ENCODE measurements at places on chromosomes 7 and 10.
A peak's percentile ranks its signal among the peaks of the same experiment; 100 is the strongest.

DNA sequence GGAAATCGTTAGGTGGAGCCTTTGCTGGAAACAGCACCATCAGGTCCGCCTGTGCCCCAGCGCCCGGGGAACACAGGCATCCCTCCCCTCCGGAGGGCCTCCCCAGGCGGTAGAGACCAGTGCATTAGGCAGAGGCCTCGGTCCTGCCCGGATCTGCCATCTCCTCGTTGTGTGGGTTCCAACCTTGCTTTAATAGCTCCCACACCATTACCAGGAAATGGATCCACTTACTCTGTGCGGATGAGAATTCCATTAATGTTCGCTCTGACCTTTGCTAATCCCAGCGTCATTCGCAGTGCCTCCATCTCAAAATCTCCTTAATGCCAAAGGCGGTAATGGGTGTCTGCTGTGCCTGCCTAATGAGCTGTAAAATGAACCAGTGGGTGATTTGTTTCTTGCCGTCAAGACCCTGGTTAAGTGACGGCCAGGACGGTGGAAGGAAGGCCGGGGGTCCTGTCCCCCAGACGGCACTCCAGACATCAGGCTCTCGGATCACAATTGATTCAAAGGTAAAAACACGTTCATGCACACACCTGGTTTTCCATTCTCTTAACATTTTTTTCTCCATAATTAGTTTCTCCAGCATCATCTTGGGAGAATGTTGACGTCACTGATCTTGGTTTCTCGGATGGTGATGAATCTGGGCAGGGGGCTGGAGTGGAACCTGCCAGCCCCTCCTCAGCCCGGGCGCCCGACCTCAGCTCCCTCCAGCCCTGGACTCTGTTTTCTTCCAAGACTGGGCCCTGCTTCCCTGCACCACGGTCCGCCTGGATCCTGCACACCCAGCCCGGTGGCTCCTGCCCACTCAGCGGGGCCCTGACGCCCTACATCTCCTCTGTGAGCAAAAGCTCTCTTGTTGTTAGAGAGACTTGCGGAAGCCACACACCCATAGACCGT lies 22.8 kb upstream of the FAM20C start:
- DNase-seq, result no peak

DNA sequence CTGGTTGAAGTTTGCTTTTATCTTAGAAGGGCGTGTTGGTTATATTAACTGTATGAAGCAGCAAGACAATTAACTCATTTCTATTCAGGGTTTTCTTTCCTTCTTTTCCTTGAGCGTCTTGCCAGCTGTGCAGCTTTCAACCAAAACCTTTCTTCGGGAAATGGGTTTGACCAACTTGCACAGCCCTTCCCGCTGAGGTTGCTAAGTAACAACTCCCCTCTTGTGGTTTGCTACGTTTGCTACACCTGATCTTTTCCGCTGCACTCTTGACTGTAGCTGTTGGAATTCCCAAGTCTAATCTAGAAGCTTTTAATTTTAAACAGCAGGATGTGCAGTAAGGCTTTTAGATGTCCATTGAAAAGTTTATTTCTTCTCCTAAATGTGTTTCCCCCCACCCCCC lies 116.9 kb downstream of the CDCA7L start:
- no peak for DNase-seq

GRCh38 chr7:19239951-19240350 lies 94.7 kb upstream of the FERD3L start:
- no peak for DNase-seq

DNA sequence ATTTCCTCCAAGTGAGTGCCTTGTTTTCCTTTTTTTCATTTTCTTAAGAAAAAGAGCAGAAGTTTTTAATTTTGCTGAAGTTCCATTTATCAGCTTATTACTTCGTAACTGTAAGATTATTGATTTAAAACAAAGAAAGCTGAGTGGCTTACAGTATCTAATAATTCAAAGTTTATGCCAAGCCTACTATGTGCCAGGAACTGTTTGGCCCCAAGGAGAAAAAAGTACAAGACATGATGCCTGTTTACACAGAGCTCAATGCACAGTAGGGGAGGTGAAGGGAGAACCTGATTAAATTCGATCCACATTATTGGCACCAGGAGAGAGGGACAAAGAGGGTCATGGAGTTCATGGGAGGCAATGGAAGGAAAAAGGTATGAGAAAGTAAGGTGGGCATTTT lies 419.3 kb upstream of the ZMIZ1 start:
- DNase-seq, result no peak

- DNase-seq, result no peak
Measured at GRCh38 chr10:20059084-20059835, 243.0 kb downstream of the PLXDC2 start.

- no peak for DNase-seq
Measured at GRCh38 chr10:19096501-19097073, 48.0 kb downstream of the MALRD1 start.

DNA sequence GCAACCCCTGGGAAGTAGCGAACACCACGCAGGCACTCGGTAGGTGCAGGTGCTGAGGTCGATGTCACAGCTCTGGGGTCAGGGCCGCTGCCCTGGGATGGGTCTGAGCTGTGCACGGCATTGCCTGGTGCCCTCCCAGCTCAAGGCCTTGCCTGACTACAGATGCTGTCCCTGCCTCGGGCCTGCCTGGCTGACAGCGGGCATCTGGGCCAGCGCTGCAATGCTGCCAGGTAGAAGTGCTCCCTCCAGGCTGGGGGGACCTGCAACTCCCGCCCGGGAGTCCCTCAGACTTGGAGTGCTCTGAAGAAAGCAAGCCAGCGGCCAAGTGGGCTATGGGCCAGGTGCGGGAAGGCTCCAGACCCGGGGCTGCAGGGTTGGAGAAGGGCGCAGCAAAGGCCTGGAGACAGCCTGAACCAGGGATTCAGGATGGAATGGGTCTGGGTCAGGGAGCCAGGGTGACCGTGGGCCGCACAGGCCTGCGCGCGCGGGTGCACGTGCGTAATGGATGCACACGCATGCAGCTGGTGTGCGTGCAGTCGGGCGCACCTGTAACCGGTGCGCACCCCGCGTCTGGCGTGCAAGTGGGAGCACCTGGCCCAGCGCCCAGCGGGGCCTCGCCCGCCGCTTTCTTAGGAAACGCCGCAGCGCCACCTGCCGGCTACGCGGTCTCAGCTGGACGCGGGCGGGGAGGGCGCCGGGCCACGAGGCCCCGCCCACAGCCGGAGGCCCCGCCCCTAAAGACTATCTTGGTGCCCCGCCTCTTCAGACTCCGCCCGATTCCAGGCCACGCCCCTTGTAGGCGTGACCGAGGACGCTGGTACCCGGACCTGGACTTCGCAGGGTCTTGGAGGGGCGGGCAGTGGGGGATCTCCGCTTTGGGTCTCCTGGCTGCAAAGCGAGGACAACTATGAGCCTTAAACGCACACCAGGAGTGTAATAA lies 46.7 kb downstream of the MICALL2 start:
- peak; percentile 90 for DNase-seq

GRCh38 chr7:151665368-151665767 lies 145.7 kb upstream of the RHEB start:
- no peak for DNase-seq

- DNase-seq, result no peak
Measured at GRCh38 chr7:521221-522070, 1.8 kb upstream of the PDGFA start.

GRCh38 chr10:93236393-93237040 lies 162.8 kb downstream of the CYP26A1 start:
- DNase-seq, result no peak

GRCh38 chr10:26931223-26931622 lies 70.5 kb upstream of the ABI1 start:
- DNase-seq, result no peak

GRCh38 chr7:101598986-101599771 lies 29.9 kb downstream of the MYL10 start:
- DNase-seq, result no peak

DNA sequence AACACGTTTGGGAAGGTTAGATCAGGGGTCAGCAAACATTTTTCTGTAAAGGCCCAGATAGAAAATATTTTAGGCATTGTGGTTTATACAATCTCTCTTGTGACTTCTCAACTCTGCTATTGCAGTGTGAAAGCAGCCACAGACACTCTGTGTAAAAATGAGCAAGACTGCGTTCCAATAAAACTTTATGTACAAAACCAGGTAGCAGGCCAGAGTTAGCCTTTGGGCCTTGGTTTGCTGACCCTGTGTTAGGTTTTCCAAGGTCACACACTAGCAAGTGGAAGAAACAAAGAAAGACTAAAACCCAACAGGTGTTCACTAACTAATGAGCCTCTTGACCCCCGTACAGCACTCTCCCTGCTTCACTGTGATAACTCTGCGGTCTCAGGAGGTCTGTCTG lies 14.9 kb upstream of the PAXIP1 start:
- DNase-seq, result no peak

DNA sequence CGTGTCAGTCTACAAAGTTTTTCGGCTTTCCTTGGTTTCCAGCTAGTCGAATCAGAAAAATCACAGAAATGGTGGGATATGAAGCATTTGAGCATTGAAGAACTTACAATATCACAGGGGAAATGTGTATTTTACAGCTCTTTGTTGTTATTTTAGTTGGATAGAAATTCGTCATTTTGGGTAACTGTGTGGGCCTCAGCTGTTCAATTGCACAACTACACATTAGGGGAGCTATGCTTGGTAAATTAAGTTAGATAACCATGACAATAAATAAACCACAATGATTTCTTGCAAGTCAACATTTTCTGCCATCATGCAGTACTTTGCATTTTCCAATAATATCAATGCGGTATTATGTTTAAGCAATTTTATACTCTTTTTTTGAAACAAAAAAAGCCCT lies 80.4 kb upstream of the ANK3 start:
- no peak for DNase-seq

DNA sequence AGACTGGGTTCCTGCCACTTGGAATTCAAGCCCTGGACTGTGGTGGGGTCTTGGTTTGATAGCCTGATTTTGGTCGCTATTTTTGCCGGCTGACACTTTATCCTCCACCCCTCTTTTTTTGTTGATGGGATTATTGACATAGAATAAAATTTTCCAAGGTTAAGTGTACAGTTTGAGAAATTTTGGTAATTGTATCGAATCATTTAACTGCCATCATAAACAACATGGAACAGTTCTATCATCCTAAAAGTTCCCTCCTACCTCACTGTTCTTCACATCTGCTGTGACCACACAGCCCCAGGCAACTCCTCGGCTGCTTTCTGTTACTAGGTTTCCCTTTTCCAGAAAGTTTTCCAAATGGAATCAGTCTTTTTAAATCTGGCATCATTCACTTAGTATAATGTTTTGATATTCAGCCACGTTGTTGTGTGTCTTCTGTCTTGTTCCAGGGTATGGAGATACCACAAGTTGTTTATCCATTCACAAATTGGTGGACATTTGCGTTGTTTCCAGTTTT lies 50.6 kb upstream of the STEAP1B start:
- DNase-seq, result no peak

Measured in naive thymus-derived CD4-positive, alpha-beta T cell (primary cell).